ENCODE measurements at places on chromosomes 1 and 21.

DNA sequence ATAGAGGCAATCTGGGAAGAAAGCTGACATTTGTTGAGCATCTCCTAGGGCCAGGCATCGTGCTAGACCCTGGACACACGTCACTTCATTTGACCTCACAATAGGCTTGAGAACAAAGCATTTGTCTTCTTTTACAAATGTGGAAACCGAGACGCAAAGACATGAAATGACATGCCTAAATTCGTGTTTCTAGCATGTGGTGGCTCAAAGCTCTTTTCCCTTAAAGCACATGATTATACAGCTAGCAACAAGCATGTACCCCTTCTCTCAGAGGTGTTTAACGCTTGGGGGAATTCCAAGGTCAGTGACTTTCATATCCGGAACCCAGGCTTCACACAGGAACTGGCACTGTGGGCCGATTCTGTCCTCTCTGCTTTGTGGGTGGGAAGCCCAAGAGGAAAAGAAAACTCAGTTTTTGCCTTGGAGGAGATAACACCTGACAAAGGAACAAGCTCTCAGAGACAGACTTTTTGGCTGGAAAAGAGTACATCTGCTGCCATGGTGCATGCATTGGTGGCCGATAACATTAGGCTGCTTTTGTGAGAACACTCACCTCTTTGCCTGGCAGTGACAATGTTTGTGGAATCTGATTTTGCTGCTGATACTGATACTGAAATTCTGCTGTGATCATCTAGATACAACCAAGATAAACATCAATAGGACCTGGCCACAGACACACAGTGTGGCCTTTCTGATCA is 15.4 kb upstream of the CD2 start:
- no peak for DNase-seq

DNA sequence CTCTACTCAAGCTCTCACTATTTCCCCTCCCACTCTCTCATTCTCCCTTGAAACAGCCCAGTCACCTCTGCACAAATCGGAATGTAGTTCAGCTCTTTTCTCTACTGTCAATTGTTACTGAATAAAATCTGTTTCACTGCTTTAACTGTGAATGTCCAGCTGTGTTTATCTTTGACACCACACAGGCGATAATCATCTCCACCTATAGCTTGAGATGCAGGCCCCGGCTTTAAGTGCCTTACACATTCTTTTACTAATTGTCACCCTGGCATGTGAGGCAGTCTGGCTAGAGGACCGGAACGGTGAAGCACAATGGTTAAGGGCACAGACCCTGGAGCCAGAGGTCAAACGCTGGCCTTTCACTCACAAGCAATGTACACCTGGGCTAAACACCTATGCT is 122.8 kb upstream of the C8B start:
- DNase-seq = no peak

DNA sequence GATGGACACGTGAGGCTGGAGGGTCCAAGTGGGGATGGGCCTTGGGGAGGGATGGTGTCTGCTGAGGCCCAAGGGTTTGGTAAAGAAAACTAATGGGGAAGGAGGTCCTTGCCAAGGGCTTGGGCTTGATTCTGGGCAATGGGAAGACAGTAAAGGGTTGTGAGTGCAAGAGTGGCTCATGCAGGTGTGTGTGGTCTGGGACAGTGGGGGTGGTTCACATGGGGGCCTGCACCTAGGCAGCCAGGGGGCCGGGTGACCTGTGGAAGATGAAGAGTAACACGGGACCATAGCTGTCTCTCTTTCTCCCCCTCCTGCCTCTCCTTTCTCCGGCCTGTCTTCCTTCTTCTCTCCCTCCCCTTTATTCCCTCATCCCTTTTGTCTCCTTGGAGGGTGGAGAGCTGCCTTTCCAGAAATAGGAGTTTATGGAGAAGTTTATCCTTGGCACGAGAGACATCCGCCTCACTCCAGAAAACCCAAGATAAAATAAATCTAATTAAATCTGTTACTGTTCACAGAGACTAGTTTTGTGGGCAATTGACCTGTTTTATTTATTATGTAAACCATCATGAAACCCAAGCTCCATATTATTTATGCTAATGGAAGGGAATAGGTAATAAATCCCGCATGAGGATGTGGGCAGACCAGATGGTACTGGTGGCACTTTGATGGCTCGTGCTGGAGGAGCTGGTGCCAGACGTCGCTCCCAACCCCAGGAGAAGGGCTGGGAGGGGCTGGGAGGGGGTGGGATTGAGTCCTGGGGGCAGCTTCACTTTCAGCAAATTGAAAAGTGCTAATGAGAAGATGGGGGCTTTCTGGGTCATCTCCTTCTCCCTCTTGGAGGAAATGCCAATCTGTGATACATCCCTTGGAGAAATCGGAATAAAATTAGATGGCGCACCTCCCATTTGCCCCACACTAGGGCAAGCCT is 272.9 kb upstream of the CSF3R start:
- peak; percentile 72 for DNase-seq

DNA sequence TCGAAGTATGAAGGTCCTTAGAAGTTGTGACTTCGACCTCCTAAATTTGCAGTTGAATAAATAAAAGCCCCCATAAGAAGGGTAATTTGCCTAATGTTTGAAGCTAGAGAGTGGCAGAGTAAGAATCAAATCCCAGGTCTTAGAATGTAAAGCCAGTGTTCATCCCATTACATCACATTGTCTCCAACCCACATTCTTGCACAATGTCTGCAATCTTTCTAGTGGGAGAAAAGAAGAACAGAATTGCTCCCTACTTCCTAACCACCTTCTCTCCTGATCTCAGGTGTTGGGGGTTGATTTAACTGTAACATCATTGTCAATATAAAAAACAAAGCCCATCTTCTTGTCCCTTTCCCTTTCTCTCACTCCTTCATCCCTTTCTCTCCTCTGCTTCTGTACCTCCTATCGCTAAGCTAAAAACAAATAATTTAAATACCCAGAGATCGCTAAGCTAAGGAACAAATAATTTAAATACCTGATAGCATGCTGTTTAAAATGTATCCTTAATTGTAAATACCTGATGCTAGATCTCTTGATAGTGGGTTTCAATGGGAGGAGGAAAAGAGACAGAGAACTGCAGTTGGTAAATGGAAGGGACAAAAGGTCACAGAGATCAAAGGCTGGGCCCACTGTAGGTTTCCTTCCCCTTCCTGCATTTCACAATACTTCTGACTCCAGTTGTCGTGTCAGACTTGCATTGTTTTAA is 32.1 kb upstream of the CCDC190 start:
- DNase-seq = peak; percentile 73

GRCh38 chr1:80101159-80101558 is 1094.6 kb upstream of the ADGRL4 start:
- no peak for DNase-seq

- no peak for DNase-seq
Observed at GRCh38 chr1:175434283-175434860, 241.8 kb upstream of the KIAA0040 start.

GRCh38 chr1:62912028-62912638 is 128.2 kb downstream of the ATG4C start:
- DNase-seq = peak; percentile 35

- no peak for DNase-seq
Observed at GRCh38 chr1:7251454-7251800, 466.2 kb downstream of the CAMTA1 start.

GRCh38 chr21:39502631-39503030 is 50.9 kb downstream of the SH3BGR start:
- DNase-seq = no peak

- no peak for DNase-seq
Observed at GRCh38 chr1:213264531-213264930, 213.5 kb downstream of the RPS6KC1 start.

DNA sequence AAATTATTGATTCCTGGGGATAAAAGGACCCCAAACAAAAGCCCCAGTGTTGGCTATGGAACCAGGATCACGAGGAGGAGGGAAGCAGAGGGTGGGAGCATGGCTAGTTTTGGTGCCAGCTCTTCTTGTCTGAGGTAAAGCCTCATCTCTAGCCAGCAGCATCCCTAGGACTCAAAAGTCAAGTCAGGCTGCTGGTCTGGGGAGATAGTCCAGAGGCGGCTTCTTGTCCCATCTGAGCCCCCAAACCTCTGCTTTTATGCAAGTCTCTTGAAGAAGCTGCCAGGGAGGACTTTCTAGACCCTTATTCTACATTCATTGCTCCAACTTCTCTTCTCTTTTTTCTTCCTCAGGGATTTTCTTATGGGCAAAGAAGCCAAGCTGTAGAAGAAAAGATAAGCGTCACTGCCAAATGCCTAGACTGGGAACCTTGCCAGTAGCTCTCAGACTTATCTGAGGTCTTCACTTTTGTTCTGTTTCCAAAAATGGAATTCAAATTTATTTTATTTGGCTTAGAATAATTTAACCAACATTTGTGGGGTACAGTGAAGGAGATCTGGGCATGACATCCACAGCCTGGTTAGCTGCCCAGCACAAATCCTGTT is 6.9 kb upstream of the ANKRD35 start:
- peak; percentile 84 for DNase-seq

GRCh38 chr1:163401211-163401610 is 79.5 kb downstream of the NUF2 start:
- DNase-seq = no peak

DNA sequence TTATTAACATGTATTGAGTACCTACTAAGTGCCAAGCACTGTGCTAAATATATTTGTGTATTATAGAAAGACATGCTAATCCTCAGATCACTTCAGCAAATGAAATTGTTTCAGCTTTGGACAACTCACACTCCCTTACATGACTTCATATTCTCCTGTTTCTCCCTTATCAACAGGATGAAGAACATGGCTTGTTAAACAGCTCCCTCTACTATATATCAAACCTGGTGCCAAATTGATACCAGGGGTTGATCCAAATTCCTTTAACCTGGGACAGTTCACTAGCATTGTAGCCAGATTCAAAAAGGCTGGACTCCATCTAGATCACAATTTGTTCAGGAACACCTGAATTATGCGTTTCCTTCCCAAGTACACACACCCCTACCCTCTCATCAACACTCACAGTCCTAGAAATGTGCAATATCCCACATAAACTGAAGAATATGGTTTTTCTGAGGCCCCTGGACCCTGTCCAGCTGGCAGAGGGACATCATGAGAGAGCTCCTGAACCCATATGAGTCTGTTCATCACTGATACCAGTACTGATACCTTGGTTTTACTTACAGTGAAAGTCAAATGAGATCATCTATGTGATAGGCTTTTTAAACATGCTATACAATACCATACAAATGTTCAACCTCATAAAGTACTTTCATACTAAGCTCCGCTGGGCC is 47.0 kb upstream of the PALMD start:
- no peak for DNase-seq

GRCh38 chr21:40769231-40769630 is 77.7 kb downstream of the DSCAM start:
- peak; percentile 94 for DNase-seq

DNA sequence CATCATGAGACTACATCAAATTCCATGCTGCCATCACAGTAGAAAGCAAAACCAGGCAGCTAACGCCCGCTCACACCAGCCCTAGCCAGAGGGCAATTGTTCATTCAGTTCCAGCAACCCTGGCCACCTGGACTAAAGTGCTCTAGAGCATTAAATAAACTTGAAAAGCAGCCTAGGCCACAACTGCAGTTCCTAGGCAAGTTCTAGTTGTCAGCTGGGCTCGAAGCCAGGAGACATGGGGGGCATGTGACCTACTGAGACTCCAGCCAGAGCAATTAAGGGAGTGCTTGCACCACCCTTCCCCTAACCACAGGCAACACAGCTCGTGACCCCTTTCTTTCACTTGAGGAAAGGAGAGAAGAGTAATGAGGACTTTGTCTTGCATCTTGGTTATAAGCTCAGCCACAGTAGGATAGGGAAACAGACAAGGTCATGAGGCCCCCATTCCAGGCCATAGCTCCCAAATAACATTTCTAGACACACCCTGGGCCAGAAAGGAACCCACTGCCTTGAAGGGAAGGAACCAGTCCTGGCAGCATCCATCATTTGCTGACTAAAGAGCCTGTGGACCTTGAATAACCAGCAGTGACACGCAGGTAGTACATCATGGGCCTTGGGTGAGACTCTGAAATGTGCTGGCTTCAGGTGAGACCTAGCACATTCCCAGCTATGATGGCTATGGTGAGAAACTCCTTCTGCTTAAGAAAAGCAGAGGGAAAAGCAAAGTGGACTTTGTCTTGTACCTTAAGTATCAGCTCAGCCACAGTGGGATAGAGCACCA is 77.0 kb downstream of the ZZZ3 start:
- DNase-seq = peak; percentile 81

DNA sequence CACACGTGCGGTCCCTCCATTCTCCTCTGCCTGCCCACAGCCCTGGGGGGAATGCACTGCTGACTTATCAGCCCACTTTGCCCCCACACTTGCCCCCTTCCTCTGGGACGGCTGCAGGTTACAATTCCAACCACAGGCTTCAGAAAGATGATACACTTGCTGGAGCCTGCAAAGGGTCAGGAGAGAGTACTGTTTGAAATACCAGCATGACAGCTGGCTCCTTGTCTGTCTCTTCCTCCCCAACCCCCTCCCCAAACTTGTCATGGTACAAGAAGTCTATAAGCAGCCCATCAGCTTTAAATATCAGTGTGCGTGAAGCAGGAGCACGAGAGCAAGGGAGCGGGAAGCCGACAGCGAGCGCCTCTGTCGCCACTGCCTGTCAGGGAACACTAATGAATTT is 62.4 kb downstream of the ERI3 start:
- DNase-seq = no peak

GRCh38 chr1:19495799-19496526 is 10.6 kb upstream of the CAPZB start:
- DNase-seq = no peak

DNA sequence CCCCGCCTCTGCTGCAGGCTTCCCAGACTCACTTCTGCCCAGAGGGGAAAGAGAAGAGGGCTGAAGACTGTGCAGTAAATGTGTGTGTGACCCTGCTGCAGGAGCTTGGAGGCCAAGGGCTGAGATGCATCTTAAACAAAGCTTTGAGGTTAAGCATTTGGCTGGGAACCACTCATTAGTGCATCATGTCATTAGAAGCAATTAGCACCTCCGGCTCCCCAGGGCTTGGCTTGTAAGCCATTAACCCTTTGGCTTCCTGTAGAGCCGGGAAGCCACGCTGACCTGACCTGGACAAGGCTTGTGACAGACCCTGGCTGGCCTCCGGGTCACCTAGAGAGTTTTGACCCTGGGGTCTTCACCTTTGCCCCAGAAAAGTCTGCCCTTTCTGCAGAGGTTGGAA is 77.0 kb downstream of the CSMD2 start:
- DNase-seq = peak; percentile 71

GRCh38 chr1:116605315-116605714 is 34.5 kb upstream of the CD58 start:
- DNase-seq = no peak

GRCh38 chr1:95309031-95309471 is 75.0 kb downstream of the RWDD3 start:
- DNase-seq = peak; percentile 87

Data from NCI-H69 (cell line).